ENCODE measurements at places on chromosomes 12 and 14. TPM values are rescaled to one million over a fixed set of nuclear protein-coding genes. Genes with fewer than 3 reads are reported as not detected.

DEPDC4 gene
- total RNA-seq, result 0.28 TPM

CMTM5 gene
- not detected for total RNA-seq

TAS2R7 gene
- total RNA-seq, result not detected

SERPINA9 gene
- not detected for total RNA-seq

TMEM179 gene
- total RNA-seq, result 0.38 TPM

VWF gene
- 0.07 TPM for total RNA-seq

LTBP2 gene
- total RNA-seq, result 7.6 TPM

SLC7A8 gene
- total RNA-seq, result 1.8 TPM

IFNG-AS1 gene
- total RNA-seq, result not detected

TESPA1 gene
- not detected for total RNA-seq

OVCH1 gene
- total RNA-seq, result not detected

C12orf42 gene
- total RNA-seq, result not detected

EPYC gene
- total RNA-seq, result not detected

RPL36AL gene
- total RNA-seq, result 453 TPM

SERPINA1 gene
- 1.7 TPM for total RNA-seq

MYO1H gene
- not detected for total RNA-seq

LRRC43 gene
- total RNA-seq, result 0.10 TPM

WSCD2 gene
- not detected for total RNA-seq

MMAB gene
- 26.8 TPM for total RNA-seq

AVPR1A gene
- 0.07 TPM for total RNA-seq

MRPL42 gene
- 46.3 TPM for total RNA-seq

RNFT2 gene
- 2.8 TPM for total RNA-seq

FAM186B gene
- 0.07 TPM for total RNA-seq

GPD1 gene
- total RNA-seq, result 0.23 TPM

PMCH gene
- total RNA-seq, result not detected

JDP2 gene
- total RNA-seq, result 36.0 TPM

TSPAN19 gene
- total RNA-seq, result not detected

TOMM20L gene
- total RNA-seq, result not detected

SSPN gene
- total RNA-seq, result 0.39 TPM

L3HYPDH gene
- total RNA-seq, result 39.0 TPM

LIN7A gene
- 0.62 TPM for total RNA-seq

KANSL2 gene
- total RNA-seq, result 39.9 TPM

CMA1 gene
- total RNA-seq, result not detected

PDE3A gene
- 3.0 TPM for total RNA-seq
